ENCODE measurements at places on chromosomes 7 and 10.

GRCh38 chr10:84365335-84365881 lies 37.0 kb downstream of the CCSER2 start:
- DNase-seq: no peak

DNA sequence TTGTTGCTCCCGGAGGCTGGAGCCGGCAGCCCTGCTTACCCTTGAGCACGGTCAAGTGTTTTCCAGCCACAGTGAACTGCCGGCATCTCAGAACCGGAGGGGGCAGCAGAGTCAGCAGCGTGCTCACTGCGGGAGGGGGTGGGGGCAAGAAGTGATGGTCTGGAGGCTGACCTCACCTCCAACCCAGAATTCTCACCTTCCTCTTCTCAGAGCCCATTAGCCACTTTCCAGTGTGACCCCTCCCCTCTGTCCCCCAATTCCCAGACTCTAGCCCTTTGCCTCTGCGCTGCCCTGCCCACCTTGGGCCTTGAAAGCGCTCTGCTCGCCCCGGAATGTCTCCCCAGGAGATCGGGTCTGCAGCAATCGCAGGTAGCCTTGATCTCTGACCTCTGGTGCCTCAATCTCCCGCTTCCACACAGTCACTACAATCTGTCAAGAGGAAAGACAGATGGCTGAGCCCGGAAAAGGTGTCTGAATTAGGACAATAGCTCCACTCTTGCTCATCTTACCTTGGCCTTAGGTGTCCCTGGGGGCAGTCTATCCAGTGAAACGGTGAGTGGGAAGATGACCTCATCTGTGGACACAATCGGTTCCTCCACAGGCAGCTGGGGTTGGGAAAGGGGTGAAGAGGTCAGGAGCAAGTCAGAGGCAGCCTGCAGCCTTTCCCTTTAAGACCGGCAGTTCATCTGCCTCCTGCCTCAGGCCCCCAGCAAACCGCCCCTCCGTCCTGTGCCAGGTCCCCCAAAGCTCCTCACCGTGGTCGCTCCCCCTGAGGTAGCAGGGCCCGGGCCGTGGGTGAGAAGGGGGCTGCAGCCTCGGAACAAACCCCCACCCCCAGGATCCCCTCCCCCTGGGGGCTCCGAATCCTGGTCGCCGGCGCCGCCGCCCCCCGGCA lies 942 bp downstream of the TRAPPC14 start:
- no peak for DNase-seq

DNA sequence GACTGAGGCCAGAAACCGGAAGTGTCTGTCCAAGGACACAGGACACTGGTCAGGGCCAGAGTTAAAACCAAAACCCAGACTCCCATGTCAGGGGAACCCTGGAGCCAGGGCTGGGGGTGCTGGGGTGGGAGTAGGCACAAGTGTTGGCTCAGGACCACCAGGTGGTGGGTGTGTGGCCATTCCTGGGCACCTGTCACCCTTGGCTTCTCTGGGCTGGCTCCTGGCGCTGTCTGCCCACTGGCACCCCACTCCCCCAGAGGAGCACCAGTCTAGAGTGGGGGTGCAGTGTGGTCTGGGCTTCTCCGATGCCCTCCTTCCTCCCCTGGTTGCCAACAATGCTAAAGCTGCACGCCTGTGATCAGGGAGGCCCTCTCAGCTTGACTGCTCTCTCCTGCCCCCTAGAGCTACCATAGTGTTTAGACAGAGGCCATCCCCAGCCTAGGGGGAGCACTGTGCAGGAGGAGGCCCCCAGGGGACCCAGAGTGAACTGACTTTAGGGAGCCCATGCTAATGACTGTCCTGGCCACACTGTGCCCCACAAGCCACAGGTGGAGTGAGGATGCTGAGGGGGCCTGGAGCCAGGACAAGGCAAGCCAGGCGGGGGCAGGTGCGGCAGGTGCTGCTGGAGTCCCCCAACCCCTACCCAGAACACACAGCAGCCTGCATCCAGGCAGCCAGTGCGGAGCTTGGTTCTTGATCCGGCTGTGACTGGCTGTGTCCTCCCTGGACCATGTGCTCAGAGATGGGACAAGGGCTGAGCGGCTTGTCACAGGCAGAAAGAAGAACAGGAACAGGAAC lies 11.0 kb downstream of the RASGEF1A start:
- DNase-seq: no peak

- no peak for DNase-seq
Measured at GRCh38 chr7:99242682-99243081, 30.0 kb upstream of the MYH16 start.

DNA sequence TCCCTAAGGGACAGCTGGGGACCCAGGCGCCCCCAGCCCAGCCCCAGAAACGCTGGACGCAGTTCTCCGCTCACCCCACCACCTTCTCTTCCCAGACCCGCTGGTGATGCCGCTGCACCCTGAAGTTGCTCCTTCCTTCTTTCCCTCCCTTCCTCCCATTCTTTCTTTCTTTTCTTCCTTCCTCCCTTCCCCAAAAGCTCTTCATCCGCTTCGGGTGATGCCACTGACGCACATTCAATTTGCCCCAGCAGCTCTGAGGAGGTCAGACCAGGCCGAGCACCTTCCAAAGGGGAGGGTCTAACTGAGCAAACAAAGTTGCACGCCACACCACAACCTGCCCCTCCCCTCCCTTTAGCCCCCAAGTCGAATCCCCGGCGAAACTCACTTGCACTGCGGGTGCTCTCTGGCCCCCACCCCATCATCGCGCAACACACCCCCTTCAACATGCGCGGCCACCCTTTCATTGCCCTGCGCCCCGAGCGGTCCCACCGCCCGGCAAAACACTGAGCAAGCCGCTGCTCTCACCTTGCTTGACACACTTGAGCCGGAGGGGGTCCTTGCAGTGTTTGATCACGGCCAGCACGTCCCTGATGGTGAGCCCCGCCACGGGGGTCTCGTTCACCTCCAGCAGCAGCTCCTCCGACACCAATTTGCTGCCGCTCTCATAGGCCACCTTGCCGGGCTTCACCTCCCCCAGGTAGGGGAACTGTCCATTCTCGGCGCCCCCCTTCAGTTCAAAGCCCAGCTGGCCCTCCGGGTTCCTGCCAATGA lies 787 bp downstream of the MAGI2 start:
- DNase-seq: no peak

- DNase-seq: no peak
Measured at GRCh38 chr10:110110338-110110737, 97.1 kb upstream of the MXI1 start.

DNA sequence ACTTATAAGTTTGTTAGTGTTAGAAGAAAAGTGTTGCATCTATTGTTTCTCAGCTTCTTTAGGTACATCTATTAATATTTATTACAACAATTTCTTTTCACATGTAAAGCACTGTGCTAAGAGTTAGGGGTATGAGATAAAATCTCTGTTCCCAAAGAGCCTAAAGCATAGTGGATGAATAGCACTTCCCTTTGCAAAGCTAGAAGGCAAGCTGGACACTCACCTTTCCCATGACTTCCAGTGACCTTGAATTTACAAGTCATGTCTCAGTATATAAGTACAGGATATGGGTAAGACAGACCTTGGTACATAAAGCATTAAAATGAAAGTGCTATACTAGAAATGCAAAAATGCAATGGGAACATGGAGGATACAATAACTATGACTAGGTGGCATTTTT lies 8.7 kb downstream of the CNNM1 start:
- no peak for DNase-seq

DNA sequence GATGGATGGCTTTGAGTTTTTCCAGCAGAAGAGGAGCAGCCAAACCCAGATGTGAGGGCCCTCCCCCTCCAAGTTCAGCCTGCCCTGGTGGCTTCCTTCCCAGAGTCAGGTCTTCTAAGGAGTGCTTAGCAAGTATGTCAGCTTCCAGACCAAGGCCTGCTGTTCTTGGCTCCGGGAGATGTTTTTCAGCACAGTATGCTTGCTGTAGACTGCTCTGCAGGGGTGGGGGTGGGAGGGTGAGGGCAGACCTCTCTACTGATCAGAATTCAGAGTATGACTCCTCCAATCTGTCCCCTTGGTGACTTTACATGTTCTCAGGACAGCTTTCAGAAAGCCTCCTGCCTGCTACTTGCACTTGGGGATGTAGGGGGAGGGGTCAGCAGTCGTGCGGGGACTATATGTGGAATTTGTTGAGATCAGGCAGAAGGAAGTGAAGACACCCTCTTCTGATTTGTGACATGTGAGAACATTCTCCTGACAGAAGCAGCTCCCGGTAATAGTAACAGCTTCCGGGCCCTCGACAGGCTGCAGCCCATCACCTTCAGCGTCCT lies 516.4 kb upstream of the ZMIZ1 start:
- DNase-seq: no peak

GRCh38 chr7:116547347-116547746 lies 22.5 kb downstream of the CAV1 start:
- no peak for DNase-seq

DNA sequence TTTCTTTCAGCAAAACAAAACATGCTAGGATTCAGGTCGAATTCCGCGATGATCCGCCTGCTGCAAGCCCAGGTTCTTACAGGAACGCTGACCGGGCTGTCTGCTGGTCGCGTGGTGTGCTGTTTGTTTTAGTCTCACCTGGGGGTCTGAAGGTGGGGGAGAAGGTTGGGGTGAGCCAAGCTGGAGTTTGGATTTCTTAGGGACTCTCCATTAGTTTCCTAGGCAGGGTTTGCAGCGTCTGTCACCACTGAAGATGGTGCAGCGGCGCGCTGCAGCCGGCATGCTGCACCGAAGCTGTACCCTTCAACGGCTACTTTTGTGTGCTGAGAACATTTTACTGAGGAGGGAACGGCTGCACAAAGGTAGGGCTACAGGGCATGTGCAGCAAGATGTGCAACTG lies 48.7 kb downstream of the GCC1 start:
- DNase-seq: no peak
